Kidney tubule cell (primary cell): ENCODE measurements at places on chromosomes 5 and 9.

- no peak for DNase-seq
Observed at GRCh38 chr5:130043834-130044233, 139.6 kb downstream of the CHSY3 start.

DNA sequence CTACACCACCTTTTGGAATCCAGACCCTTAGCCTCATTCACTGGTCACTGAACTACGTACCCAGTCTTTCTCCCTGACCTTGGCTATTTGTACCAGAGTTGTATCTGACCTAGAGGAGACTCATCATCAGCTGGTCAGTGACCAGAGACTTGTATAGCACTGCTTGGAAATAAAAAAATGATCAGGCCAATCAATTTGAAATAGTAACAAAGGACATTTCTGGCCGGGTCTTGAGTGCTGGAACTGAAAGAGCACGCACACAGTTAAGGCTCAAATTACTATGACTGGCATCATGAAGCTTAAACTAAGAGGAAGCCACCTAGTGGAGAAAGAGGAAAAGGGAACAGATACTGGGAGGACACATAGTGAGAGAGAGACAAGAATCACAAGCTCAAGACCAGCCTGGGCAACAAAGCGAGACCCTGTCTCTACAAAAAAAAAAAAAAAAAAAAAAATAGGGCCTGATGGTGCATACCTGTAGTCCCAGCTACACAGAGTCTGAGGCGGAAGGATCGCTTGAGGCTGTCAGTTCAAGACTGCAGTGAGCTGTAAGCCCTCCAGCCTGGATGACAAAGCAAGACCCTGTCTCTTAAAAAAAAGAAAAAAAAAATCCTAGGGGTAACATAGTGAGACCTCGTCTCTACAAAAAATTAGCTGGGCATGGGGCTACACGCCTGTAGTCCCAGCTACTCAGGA is 12.8 kb upstream of the SRP19 start:
- peak; percentile 70 for DNase-seq

DNA sequence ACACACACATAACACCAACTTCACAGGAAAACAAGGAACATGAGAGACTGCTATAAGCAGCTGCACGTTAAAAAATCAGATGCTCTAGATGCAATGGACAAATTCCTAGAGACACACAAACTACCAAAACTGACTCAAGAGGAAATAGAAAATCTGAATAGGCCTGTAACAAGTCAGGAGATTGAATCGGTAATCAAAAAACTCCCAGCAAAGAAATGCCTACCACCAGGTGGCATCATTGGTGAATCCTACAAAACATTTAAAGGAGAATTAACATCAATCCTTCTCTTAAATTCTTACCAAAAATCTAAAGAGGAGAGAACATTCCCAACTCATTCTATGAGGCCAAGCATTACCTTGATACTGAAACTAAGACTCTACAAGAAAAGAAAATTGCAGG is 54.9 kb downstream of the NDST1 start:
- DNase-seq = peak; percentile 60

- peak; percentile 49 for DNase-seq
Observed at GRCh38 chr5:66324357-66324756, 180.3 kb downstream of the SREK1 start.

GRCh38 chr5:126460459-126460858 is 37.2 kb downstream of the GRAMD2B start:
- no peak for DNase-seq

- DNase-seq = no peak
Observed at GRCh38 chr5:144040615-144041305, 129.7 kb downstream of the YIPF5 start.

DNA sequence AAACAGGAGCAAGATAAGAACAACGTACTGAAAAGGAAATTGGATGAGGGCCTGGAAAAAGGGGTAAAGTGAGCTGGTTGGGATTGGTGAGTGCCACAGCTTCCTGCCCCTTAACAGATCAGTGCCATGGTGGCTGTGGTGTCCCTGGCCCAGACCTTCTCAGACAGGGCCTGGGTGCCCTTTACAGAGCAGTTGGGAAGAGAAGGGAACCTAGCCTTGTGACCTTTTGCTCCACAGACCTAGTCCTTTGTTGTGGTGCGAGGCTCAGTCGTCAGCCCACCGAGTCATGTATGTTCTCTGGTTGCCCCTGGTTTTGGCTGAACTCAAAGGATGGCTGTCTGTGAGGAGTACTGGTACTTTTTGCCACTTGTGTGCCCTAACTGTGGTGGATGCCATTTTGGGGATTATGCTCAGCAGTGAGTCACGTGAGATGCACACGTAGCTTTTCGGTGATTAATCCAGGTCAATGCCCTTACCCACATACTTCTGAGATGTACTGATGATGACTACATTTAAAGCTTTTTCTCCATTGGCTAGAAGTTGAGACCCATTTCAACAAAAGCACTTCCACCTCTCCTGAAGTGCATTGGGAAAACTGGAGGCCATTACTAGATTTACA is 48.4 kb downstream of the EXOSC2 start:
- DNase-seq = peak; percentile 86

- DNase-seq = no peak
Observed at GRCh38 chr9:96107436-96107835, 194.5 kb downstream of the HSD17B3 start.

GRCh38 chr9:92978345-92978875 is 31.1 kb downstream of the FGD3 start:
- DNase-seq = no peak

DNA sequence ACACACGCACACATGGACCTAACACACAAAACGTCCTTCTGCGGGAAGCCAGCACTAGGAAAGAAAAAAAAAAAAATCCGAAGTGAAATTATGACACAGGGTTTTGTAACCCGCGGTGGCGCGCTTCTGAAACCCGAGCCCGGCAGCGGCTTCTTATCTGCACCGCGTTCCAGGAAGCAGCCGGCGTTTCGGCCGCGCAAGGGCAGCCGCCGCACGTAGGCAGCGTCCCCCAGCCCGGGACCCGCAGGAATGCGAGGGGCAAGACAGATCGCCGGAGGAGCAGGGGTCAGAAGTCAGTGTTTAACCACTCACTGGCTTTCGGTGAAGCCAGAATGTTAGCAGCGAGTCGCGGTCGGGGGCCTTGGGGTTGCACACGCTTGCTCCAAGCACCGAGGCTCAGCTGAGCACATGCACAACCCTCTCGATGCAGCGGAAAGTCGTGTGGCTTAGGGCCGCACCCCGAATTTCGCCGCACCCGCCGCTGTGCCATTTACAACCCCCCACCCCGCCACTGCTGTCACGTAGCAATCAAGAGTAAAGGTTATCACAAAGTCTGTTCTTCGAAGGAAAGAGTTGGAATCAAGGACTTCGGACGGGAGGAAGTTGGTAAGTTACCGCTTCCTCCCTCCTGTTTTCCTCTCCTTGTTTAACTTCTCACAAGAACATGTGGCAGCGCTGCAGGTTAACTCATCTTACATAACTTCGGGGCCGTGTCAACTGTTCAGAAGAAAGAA is 167.9 kb downstream of the AUH start:
- DNase-seq = peak; percentile 89

GRCh38 chr9:81083854-81084512 is 605.4 kb downstream of the TLE1 start:
- DNase-seq = peak; percentile 82

- no peak for DNase-seq
Observed at GRCh38 chr9:61665330-61665751, 475.5 kb downstream of the SPATA31A7 start.

DNA sequence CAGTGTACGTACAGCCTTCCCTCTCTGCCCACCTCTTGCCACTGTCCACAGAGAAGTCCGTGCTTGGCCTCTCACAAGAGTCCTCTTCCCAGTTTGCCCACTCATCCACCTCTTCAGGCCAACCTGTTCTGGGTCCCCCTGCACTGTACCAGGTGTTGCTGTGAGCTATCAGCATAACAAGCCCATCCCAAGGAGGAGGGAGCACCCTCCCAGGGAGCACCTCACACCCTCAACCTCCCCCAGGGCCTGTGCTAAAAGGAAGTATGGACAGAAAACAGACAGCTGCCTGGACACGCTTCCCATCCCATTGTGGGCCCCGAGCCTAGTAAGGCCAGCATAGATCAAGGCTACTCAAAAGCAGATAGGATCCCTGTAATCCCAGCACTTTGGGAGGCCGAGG is 114.2 kb upstream of the ICE1 start:
- DNase-seq = no peak

GRCh38 chr5:134092875-134093274 is 21.6 kb upstream of the TCF7 start:
- DNase-seq = peak; percentile 82

GRCh38 chr9:137236936-137237421 is 4.1 kb upstream of the TUBB4B start:
- no peak for DNase-seq

DNA sequence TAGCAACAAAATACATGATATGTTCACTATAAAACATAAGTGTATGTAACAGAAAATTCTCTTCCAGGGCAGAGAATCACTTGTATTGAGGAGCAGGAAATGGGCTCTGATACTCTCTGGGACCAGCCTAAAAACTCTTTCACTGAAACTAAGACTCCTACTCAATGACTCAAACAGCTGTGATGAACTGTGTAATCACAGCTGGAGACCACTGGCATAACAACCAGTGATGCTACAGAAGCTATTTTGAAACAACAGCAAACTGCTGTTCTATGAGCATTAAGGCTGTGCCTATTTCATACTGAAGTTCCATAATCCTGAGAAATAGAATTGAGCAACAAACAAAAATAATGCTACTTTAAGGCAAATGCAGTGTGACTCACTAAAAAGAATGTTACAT is 594.0 kb downstream of the HINT1 start:
- DNase-seq = no peak

GRCh38 chr5:59832577-59833301 is 60.8 kb downstream of the PDE4D start:
- no peak for DNase-seq

DNA sequence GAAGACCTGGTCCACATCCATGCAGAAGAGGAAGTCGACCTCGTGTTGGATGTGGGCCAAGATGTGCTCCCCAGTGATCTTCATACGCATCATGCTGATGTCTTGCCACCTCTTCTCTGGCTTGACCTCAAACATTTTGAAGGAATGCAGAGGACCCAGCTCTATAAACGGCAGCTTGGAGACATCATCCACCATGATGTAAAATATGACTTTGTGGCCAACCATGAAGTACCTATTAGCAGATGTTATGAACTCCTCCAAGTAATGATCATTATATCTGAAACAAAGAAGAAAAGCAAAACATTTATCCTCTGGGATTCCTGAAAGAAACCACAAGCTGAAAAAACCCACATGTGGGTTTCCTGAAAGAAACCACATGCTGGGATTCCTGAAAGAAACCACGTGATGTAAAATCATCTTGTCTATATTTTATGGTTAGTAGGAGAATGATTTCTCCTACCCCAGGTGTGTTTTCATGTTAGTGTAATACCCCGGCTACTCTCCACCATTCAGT is 52.3 kb downstream of the GGTA1 start:
- peak; percentile 81 for DNase-seq

DNA sequence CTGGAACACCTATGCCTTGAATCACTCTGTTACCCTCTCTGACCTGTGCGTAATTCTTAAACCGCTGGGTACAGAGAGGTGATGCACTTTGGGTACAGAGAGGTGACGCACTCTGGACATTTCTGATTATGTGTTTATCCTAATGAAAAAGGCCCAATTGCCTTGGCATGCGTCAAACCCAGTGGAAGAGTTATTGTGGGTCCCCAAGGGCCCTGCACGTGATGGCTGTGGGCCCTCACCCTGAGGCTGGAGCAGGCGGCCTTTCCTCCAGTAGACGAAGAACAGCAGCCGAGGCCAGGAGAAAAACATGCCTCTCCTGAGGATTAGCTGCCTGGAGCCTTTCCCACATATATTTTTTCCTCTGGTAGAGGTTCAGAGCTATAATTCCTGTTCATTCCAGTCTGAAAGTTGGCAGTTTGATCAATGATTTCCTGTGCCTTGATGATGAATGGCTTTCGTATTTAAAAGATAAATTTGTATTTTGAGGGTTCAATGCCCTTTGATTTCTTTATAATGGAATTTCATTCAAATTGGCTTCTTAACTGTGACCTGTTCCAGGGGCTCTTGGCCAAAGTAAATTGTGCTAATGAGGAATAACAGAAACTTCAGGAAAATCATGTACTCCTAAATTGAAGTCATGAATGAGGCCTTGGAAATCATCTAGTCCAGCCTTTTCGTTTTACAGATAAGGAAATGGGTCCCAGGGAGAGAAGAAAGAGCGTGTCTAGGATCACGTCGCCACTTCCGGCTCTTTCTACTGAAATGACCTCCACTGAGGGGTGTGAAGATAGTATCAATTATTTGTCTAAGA is 22.8 kb downstream of the ACER2 start:
- no peak for DNase-seq

DNA sequence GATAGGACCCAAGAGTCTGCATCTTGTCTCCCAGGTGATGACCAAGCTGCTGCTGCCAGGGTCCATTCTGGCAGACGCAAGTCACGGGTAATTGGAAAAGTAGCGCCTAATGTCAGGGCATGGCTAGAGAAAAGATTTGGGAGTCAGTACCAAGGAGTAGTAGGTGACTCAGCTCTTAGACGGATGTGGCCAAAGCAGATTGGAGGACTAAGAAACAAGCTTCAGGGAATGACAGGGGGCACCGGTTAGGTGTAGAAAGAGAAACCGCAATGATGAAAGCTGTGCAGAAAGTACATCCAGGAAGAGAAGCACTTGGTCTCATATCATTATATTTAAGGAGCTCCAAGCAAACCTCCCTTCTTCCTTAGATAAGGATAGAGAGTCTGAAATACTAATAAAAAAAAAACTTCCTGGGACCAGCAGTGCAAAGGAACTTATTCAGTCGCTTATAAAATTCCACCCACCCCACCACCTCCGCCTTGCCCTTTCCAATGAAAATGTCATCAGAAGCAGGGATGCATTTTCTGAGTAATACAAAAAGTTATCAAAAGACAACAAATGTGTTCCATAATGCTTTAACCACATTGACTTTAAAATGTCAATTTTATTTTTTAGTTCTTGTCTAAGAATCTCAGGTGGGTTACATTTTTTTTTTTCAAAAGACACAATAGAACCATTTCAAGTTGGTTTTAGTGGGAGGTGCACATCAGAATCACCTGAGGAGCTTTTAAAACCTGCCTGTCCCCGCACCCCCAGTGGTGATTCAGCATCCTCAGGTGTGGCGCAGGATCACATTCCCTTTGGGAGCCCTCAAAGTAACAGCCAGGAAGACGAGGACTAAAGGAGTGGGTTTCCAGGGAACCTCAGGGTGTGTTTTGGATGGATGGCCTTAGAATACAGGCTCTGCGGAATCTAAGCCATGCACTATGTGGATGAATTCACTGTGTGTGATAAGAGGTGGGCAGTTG is 31.2 kb downstream of the PTPN3 start:
- DNase-seq = peak; percentile 56

DNA sequence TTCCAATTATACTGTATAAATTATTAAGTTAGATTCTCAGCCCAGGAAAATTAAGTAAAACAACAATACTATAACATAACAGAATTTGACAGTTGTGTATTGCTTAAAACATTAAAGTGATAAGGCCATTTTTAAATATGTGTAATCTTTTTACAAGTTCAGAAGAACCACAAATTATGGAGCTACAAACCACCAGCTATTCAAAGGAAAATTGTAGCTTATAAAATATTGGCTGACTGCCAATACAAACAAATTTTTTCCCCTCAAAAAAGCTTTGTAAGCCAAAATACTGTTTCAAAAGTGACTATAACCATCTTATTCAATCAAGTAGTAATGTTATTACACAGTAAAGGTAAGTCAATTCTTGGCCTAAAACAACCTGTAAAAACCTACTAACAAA is 21.9 kb downstream of the STRBP start:
- DNase-seq = no peak

GRCh38 chr5:141343242-141343952 is at the start of gene PCDHGA3:
TSS of gene PCDHGA3 (plus strand) at chr5:141343829. CDS start at chr5:141344034, 205 bp downstream.
- peak; percentile 44 for DNase-seq

GRCh38 chr5:10756549-10756948 is 4.5 kb downstream of the DAP start:
- DNase-seq = peak; percentile 46

- peak; percentile 89 for DNase-seq
Observed at GRCh38 chr5:148972974-148973374, 89.9 kb downstream of the SH3TC2 start.
